ENCODE measurements at places on chromosomes 4 and X.

DNA sequence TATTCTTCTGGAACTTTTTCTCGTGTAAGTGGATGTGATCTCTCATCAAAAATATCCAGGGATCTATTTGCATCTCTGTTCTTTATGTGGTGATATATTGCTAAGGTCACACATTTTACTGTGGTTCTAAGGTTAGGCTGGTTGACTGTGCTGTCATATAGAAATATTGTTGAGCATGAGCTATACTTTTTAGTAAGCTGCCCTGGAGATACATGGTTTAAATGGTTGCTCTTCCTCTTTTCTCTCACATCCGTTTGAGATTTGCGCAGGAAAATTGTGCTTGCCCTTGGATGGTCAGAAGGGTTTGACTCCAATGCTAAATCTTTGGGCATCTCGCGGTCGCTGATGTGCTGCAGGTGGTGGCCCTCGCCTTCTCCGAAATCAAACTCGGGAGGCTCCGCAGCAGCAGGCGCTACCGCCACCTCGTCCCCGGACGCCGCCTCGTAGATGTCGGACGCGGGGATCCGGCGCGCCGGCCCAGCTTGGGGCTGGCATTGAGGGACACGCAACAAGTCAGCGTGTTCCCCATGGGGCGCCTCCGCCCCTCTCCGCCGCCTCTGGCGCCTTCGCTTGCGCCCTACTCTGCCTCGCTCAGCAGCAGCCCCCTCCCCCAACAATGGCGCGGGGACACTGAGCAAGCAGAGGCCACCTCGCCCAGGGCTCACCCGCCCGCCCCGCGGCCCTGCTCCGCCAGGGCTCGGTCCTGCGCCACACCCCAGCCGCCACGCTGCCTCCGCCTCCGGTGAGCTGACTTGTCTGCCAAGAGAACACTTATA lies 154.5 kb downstream of the MSN start:
- ATAC-seq = no peak

- no peak for ATAC-seq
These were observed 721.7 kb downstream of the PCDH18 start for GRCh38 chr4:136810626-136811025.

DNA sequence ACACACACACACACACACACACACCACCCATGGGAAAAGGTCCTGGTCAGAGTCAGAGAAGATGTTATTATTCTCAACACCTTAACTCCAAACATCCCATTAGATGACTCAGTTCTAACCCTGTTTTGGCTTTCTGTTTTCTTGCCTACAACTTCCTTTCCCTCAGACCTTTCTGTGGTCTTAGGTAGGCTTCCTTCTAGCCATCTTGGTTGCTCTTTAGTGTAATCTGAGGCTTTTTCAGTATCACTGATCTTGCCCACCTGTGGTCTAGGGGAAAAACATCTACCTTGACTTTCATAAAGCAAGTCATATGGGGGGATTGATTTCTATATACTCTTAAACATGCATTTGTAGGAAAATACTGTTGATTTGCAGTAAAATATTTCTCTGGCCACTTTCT lies 56.9 kb downstream of the ATG4A start:
- ATAC-seq = no peak

- no peak for ATAC-seq
These were observed 40.5 kb upstream of the HSD17B10 start for GRCh38 chrX:53474707-53475106.

- no peak for ATAC-seq
These were observed 169.7 kb downstream of the COL4A6 start for GRCh38 chrX:108268434-108269080.

DNA sequence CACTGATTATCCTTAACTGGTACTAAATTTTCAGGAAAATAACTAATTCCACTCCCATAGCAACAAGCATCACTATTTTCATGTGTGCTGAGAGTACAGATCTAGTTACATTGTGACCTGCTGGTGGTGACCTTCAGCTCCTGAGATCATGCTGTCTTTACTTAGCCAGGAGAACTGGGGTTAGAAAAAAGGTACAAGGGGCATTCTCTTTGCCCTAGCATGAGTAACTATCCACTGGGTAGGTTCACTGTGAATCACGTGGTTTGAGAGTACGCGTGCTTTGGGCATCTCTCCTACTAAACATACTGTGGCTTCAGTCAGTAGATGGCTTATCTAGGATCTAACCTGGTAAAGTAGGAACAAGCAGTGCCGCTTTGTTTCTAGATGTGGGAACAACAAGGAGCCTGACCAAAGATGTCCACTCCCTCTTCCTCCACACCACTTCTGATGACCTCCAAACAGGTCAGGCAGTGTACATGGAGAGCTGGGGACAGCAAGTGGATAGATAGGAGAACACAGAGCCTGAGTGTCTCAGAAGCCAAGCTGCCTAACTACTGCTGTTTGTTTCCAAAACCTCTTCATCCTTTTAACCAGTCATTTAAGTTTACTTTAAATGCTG lies 90.2 kb downstream of the CBR4 start:
- peak; percentile 13 for ATAC-seq

- ATAC-seq = no peak
These were observed 8.9 kb downstream of the PIGG start for GRCh38 chr4:507745-508512.

DNA sequence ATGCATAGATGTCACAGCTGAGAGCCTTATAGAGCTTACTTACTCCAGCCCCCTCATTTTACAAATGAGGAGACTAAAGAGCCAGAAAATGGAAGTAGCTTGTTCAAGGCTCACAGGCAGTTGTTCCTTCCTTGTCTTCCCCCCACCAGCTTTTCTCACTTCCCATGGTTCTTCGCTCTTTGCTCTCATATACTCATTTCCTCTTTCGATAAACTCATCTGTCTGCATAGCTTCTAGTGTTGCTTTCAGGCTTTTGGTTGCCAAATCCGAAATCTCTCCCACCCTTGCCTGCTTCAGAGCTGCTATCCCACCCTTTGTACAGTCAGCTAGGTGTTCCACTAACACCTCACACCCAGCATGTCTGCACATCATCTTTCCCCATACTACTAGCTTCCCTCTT lies 25.0 kb upstream of the GJB1 start:
- ATAC-seq = no peak

GRCh38 chr4:16237715-16238114 lies 11.4 kb upstream of the TAPT1 start:
- no peak for ATAC-seq

Measured in SK-N-SH treated with all-trans-retinoic acid at 6 μM for 48 hours (cell line).